Glutamatergic neuron (in vitro differentiated cells): ENCODE measurements at places on chromosomes 7 and 10. TPM values are rescaled to one million over a fixed set of nuclear protein-coding genes. Genes with fewer than 3 reads are reported as not detected.

CD36 gene
- 1.7 TPM for total RNA-seq

PODXL gene
- total RNA-seq = 12.3 TPM

EGR2 gene
- 0.37 TPM for total RNA-seq

SEMA3C gene
- total RNA-seq = 91.3 TPM

LIPF gene
- total RNA-seq = not detected

STEAP1B gene
- total RNA-seq = not detected

CDC123 gene
- total RNA-seq = 76.0 TPM

TDRD1 gene
- total RNA-seq = not detected

NPFFR1 gene
- not detected for total RNA-seq

CPA4 gene
- total RNA-seq = not detected

AP5Z1 gene
- total RNA-seq = 49.8 TPM

TRIL gene
- total RNA-seq = 1.4 TPM

FAM237B gene
- total RNA-seq = not detected

DNA sequence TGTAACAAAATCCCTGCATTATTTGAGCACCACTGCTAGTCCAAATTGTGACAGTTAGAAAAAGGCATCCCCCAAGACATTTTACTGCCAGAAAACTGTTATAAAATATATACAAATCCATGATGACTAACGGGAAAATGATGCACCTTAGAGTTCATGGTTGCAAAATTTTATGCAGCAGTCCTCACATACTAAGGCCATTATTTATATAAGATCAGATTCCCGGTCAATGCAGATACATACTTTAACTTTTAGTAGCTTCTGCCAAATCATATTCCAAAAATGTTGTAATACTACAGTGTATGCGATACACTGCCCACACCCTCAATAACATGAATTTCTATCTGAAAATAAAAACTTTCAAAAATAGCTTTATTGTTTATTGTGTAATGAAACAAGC lies 239.9 kb upstream of the ZNF32 start:
- no peak for DNase-seq

DNA sequence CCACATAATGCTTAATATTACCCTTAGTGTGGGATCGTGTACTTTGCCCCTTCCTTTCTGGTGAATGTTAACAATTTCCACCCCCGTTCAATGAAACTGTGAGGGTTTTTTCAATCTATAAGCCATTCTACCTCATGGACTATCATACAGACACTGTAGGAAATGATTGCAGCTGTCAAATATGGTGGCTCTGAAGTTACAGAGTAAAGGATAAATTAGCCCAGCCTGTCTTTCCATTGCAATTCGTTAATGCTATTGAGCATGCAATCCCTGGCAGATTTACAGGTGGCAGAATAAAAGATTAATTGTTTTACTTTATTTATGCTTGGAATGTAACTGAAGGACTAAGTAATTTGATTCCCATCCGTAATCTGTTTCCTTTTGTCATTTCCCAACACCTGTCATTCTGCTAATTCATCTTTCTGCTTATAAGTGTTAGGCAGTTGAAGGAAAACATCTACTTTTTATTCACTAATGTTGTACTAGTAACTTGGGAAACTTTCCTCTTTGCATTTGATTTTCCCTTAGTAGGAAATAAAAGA lies 1211.6 kb upstream of the LRRN3 start:
- DNase-seq = no peak

DNA sequence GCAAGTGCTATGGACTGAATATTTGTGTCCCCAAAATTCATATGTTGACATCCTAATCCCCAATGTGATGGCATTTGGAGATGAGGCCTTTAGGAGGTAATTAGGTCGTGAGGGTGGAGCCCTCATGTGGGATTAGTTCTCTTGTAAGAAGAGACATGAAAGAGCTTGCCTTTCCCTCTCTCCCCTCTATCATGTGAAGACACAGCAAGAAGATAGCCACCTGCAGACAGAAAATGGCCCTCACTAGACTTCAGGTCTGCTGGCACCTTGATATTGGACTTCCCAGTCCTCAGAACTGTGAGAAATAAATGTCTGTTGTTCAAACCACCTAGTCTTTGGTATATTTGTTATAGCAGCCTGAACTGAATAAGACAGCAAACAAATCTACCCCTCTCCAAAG lies 75.1 kb upstream of the TBX20 start:
- no peak for DNase-seq

GRCh38 chr7:92680442-92680841 lies 90.3 kb upstream of the FAM133B start:
- no peak for DNase-seq

DNA sequence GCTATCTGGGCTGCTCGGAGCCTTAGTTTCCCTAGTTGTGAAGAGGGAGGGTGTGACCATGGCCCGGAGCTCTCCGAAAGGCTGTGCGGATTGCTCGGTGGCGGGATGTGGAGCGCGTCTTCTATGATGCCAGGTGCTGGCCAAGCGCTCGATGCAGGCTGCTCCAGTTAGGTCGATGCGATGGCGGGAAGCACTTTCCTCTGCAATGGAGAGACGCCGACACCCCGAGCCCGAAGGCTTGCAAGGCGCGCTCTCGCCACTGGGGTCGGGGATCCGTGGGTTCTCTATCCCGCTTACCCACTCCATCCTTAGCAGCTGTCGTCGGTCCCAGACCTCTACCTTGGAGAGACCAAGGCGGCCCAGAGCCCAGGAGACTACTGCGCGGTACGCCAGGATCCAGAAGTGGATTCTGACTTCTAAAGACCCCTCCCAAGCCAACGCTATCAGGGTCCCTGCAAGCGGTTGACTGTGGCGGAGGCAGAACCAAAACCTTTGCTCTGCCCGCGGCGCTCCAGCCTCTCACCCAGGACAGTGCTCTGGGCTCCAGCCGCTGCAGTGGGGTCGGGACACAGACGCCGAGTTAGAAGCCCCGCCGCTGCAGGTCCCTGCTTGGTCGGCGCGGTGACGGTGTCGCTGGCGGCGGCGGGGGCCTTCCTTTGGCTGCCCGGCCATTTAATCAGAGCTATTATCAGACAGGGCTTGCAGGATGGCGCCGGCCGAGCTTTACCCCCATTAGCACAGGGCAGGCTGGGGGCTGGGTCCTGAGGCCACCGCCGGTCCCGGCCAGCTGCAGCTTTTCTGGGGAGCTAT lies 7.8 kb upstream of the TBX20 start:
- peak; percentile 61 for DNase-seq

DNA sequence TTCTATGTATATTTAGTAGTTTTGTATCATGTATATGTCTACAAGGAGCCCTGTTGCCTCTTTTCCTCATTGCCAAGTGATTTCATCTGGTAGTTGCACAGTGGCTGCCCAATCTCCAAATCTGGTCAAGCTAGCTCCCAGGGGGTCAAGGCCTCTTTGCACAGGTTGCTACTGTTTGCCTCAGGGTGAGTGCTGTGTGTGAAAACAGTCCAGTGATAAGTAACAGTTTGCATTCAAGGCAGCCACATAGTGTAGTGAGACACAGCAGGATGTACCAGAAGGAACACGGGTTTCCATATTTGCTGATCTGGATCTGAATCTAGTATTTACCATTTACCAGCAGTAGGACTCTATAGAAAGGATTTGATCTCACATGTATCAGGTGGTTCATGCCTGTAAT lies 13.3 kb upstream of the EPC1 start:
- no peak for DNase-seq

GRCh38 chr7:72042855-72043254 lies 369.3 kb downstream of the CALN1 start:
- DNase-seq = no peak

- no peak for DNase-seq
These were observed 15.1 kb downstream of the STEAP4 start for GRCh38 chr7:88291398-88292173.

- DNase-seq = peak; percentile 25
These were observed 1.2 kb upstream of the LRMDA start for GRCh38 chr10:75430000-75430763.

- DNase-seq = no peak
These were observed 3.0 kb upstream of the STMP1 start for GRCh38 chr7:135659159-135659846.

DNA sequence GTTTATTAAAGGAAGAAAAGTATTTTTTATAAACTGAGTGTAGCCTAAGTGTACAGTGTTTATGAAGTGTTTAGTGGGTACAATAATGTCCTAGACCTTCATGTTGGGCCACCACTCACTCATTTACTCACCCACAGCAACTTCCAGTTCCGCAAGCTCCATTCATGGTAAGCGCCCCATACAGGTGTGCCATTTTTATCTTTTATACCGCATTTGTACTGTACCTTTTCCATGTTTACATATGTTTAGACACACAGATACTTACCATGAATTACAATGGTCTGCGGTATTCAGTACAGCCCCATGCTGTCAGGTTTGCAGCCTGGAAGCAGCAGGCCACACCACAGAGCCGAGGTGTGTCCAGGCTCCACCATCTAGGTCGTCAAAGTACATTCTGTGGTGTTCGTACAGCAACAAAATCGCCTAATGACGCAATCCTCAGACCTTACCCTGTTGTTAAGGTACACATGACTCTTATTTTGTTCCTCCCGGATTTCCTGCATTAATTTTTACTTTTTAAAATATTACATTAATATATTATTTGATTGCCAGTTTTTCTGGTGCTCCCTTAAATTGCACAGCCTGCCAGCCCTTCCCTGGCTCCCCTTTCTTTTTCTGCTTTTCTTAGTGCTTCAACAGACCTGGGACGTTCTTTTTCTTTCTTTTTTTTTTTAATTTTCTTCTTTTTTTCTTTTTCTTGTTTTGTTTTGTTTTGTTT lies 881 bp upstream of the SSBP1 start:
- DNase-seq = no peak

DNA sequence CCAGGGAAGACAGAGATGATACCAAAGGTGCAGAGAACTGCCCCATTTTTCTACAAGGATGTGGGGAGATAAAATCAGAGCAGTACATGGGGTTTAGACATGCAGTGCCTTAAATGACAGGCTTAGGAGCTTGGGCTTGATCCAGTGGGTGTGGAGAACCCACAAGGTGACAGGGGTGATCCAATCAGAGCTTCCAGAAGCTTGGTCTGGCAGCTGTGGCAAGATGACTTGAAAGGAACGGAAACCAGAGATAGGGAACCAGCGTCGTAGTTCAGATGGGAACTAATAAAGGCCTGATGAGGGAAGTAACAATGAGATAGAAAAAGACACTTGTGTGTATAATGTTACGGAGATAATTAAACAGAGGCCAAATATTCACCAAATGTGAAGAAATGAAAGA lies 80.7 kb downstream of the SLC37A3 start:
- DNase-seq = no peak

GRCh38 chr10:71521504-71522441 lies 125.1 kb downstream of the CDH23 start:
- DNase-seq = no peak

- DNase-seq = peak; percentile 63
These were observed 6.6 kb upstream of the LGI1 start for GRCh38 chr10:93751124-93751523.

- no peak for DNase-seq
These were observed 20.8 kb downstream of the LAT2 start for GRCh38 chr7:74230446-74231231.

DNA sequence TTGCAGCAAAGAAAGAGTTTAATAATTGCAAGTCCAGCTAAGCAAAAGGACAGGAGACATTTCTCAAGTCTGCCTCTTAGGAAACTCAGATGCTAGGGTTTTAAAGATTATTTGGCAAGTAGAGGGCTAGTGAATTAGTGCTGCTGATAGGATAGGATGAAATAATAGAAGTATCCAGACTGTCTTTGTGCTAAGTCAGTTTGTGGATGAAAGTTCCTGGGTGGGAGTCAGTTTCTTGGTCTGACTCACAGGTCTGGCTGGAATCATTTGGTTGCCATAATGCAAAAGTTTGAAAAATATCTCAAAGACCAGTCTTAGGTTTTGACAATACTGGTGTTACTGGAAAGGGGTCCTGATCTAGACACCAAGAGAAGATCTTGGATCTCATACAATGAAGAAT lies 42.6 kb upstream of the INHBA start:
- no peak for DNase-seq

GRCh38 chr10:120917521-120918250 lies 66.5 kb downstream of the WDR11 start:
- DNase-seq = no peak

DNA sequence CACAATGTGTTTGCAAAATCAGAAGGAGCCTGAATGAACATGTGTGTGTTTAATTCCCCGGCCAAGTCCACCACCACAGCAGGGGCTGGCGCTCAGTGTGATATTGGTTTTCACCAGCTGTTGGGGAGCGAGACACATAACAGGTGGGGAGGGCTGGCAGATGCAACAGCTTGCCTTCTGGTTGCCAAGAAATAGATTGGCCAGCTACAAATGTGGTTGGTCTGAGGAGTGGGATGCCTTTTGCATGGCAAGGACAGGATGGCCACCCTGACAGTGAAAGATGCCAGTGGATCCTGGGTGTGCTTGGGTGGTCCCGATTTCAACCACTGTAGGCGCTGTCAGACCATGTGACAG lies 292.5 kb upstream of the FZD8 start:
- peak; percentile 49 for DNase-seq

DNA sequence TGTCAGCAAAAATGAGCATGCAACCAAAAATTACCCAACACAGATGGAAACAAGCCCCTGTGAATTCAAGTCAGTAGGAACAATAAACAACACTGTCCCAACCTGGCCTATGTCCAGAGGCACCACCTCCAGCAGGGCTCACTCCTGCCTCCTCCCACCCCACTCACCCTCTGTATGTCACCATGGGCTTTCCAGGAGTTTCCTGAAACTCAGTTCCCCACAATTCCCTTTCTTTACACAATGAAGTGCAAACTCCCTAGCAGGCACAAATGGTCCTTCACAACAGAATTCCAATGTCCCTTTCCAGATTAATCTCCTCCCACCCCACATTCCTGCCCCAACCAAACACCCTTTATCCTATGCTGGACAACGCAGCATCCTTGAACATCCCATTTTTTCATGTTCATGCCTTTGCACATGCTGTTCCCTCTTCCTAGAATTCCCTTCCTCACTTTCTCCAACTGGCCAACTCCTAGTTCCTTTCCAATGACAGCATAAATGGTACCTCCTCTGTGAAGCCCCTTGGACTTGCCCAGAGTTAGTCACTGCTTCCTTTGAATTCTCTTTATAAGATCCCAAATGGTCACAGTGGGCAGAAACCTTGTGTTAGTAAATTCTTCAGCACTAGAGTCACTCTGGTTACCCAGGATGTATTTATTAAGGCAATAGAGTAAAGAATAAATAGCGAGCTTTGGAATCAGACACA lies 157.5 kb downstream of the SLIT1 start:
- no peak for DNase-seq

GRCh38 chr7:137579913-137580640 lies 236.5 kb upstream of the PTN start:
- DNase-seq = no peak

- no peak for DNase-seq
These were observed 147.9 kb downstream of the PLXNA4 start for GRCh38 chr7:132428247-132428919.

GRCh38 chr7:87110778-87111177 lies 41.5 kb upstream of the DMTF1 start:
- no peak for DNase-seq

DNA sequence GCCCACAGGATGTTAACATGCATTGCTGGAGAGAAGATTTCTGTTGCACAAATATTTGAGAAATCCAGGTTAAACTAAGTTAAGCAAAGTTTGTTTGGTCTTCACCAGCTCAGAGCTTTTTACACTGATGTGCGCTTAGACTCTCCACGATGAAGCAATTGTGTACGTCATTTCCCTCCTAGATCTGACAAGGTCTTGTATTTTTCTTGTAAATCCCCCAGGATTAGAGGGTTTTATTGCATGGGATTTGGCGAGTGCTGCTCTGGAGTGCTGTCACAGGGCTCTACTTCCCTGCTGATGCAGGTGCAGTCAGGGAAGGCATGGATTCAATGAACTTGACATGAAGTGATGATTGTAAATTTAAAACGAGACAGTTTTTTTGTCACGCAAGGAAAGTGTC lies 173.3 kb downstream of the PDE1C start:
- DNase-seq = no peak

GRCh38 chr7:128826512-128826911 lies 3.7 kb upstream of the FLNC start:
- DNase-seq = no peak
